ENCODE measurements at places on chromosomes 11 and 22. TPM values are rescaled to one million over a fixed set of nuclear protein-coding genes. Genes with fewer than 3 reads are reported as not detected.

- no peak for DNase-seq
Observed at GRCh38 chr11:11476971-11477645, 124.1 kb upstream of the CSNK2A3 start.

DNA sequence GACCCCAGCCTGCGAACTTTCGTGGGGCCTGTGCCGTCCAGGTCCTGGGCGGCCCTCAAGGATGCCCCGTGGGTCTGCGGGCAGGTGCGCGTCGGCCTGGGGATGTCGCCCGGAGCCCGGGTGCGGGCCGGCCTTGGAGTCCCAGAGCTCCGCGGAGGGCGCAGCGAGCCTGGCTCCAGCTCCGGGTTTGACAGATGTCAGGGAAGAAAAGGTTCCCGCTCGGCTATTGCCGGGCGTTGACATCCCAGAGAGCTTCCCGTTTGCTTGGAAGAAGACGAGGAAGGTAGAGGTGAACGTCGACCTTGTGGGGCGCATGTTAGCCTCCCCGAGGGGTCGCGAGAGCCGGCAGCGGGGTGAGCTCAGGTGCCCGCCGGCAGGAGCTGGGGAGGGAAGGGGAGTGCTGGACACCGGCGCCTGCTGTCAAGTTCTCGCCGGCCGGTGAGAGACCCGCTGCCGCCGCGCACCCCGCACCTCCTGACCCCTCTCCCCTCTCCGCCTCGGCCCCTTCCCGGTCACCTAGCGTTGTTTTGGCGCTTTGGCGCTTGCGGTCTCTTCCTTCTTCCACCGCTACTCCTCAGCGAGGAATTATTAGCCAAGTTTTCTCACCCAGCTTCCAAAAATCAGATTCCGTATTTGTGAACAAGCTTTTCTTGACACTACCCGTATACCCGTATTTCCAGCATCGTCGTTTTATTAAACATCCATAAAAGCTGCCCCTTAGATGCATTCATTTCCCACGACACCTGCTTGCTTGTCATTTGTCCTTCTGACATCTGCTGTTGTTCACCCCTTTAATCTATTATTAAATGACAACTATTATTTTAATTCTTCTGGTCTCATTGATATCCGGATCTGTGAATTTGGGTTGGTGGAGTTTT, 1.3 kb downstream of the BMAL1 start:
- peak; percentile 12 for DNase-seq

- DNase-seq = no peak
Observed at GRCh38 chr11:119424775-119425174, 1.8 kb upstream of the THY1 start.

DNA sequence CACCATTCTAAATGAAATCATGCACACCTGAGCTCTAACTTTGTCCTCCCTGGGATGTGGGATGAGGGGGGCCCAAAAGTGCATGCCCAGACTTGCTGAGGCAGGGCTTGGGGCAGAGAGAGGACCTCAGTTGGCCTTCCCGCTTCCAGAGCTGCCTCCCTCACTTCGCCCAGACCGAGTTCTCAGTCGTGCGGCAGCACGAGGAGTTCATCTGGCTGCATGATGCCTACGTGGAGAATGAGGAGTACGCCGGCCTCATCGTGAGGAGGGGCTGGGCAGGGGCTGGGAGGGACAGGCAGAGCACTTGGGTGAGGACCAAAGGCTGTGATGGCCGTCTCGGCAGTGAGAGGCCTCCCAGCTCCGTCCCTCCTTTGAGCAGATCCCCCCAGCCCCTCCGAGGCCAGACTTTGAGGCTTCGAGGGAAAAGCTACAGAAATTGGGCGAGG, 8.2 kb downstream of the CFL1 start:
- DNase-seq = no peak

- peak; percentile 21 for DNase-seq
Observed at GRCh38 chr11:66880496-66881450, 23.9 kb downstream of the LRFN4 start.

DNA sequence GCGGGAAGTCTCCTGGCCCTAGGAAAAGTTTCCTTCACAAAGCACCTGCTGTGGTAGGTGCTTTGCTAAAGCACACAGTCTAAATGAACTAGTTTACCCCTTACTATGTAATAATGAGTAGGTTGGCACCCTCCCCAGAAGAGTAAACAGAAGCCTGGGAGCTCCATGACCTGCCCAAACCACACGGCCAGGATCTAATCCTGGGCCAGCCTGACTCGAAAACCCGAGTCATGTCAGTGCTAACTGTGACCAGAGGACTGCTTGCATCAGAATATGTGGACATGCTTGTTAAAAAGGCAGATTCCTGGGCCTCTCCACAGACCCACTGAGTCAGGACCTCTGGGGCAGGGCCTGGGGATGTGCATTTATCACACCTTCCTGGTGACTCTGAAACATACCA, 67.7 kb downstream of the PANX1 start:
- DNase-seq = no peak

DNA sequence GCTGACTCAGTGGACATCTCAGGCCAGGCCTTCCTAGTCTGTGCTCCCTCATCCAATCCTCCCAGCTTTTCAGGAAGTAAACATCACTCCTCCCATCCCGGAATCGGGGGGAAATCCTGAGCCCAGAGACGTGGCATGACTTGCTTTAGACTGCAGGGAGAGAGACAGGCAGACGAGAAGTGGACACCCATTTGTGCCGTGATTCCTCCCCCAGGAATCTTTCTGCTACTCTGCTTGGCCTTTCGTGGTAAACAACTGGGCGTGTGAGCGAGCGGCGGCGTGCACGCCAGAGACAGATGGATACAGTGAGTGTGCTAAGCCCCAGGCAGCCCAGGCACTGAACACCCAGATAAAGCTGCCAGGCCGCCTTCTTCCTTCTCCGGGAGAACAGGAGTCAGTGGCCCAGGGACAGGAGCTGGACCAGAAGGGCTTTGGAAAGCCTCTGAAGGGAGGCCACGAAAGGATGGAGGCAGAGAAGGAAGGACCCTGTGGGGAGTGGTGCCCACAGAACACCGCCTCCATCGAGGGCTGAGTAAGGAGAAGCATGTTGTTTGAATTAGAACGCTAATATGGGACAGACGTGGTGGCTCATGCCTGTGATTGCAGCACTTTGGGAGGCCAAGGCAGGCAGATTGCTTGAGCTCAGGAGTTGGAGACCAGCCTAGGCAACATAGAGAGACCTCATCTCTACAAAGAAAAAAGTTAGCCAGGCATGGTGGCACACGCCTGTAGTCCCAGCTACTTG, 53.0 kb upstream of the PRR5 start:
- DNase-seq = no peak

GRCh38 chr22:47604563-47604962, 842.1 kb downstream of the TBC1D22A start:
- no peak for DNase-seq

DNA sequence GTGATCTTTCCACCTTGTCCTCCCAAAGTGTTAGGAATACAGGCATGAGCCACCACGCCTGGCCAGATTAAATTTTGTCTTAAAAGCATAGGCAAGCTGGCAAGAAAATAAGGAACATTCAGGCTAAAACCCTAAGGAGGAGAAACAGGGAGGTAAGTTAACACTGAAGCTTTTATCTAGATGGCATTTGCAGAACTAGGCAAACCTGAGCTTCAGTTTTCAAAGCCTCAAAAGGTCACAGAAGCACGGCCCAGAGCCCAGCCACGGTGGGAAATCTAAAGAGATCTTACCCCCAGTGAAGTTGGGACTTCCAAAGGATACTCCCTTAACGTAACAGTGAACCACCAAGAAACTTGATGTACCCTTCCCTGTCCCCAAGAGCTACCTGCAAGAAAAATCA, 28.4 kb downstream of the PC start:
- DNase-seq = no peak

- no peak for DNase-seq
Observed at GRCh38 chr22:48197189-48197690, 1434.8 kb downstream of the TBC1D22A start.

The TBX10 gene
- not detected for total RNA-seq

The ZP1 gene
- not detected for total RNA-seq

The USH1C gene
- 0.80 TPM for total RNA-seq
